ENCODE measurements at places on chromosomes 1 and 21.

- no peak for DNase-seq
Observed at GRCh38 chr1:35706846-35707600, 11.7 kb downstream of the C1orf216 start.

DNA sequence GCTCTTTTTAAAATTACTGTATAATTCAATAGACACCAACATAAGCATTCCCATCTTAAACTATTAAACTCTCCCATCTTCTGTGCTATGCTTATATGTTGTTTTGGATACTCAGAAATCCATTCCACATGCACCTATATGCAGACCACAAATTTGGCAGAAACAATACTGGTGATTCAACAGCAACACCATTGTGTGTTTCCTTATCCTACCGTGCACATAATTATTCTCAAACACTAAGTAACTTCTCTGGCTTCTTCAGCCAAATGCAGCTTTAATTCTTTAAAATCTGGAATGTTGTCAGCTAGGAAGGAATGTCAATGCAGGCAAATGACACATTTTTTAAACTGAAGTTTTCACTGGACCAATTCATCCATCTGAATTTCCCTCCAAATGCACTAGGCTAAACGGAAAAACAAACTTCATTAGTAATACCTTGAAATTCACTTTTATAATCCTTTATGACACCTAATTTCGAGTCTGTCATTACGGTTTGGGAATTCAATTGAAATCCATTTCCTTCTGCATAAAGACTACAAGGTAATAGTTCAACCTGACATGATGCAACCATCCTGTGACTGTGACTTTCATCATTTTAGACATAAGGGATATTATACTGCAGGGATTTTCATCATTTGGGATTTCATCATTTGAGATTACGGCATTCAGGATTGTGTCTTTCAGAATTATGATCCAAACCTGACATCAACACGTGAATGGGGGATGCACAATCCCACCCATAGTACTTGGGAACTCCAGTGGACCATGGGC, 308.5 kb downstream of the LTN1 start:
- DNase-seq = no peak

DNA sequence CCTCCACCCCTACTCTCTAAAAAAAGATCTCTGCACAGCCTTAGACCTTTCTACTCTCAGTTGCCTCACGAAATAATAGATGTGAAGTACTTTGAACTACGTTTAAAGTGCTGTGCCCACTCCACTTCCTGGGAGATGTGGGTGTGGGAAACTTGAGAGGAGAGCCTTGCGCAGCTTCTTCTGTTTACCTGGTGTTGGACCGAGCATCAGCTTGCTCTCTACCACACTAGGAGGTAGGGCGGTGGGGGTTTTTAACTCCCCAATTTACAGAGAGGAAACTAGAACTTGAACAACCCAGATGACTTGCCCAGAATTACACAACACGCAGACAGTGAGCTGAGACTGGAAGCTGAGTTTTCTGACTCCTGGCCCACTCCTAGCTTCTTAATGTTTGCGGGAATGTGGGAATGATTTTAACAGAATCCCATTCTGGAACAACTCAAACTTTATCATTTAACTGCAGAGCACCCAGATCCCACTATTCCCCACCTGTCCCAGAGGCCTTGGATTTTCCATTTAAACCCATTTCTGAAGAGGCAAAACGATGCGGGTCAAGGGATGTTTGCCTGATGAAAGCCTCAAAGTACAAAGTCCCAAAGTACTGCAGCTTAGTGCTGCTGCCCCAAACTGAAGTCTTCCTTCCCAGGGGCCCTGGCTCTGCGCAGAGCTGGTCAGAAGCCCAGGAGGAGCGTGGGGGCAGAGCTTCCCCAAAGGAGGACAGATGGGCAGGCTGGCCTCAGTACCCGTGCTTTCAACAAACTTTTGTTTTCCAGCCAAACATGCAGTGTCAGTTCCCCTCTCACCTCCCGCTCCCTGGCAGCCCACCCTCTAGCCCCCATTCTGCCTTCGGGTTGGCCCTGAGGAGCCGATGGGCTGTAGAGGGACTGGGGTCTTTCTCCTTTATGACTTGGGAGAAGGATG, 19.0 kb downstream of the BTG2 start:
- DNase-seq = no peak

DNA sequence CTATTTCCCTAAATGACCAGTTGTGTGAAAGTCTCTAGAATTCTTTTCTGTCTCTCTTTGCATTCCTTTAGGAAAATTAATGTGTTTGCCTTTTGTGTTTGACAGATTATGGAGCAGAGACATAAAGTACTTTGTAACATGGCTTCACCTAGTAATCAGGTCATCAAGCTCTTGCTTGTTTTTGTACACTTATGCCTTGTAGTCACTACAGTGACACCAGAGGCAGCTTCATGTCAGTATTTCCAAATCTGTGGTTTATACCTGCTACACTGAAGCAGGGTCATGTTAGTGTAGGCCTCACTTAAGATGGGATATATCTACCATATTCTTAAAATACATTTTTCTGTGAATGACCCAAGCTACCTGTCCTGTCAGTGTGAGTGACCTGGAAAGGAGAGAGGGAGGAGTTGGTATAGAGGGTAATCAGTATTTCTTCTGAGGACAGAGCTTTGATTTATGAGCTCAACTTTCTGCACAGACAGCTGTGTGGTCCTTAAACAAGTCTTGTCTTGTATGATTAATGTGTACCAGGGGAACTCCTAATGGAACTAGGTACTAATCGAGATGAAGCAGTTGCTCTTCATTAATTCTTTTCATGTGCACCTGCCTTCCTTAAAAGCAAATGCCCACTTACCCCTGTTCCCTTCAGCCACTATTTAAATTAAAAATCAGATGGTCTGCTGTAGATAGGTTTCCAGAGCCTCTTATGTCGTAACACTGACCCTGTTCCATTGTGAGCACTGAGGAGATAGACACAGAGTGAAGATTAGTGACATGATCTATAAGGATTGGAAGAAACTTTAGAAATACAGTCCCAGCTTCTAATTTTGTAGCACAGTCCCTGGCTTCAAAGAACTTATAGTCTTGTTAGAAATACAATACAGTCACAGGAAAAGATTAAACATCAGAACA, 45.7 kb downstream of the MACO1 start:
- DNase-seq = no peak

DNA sequence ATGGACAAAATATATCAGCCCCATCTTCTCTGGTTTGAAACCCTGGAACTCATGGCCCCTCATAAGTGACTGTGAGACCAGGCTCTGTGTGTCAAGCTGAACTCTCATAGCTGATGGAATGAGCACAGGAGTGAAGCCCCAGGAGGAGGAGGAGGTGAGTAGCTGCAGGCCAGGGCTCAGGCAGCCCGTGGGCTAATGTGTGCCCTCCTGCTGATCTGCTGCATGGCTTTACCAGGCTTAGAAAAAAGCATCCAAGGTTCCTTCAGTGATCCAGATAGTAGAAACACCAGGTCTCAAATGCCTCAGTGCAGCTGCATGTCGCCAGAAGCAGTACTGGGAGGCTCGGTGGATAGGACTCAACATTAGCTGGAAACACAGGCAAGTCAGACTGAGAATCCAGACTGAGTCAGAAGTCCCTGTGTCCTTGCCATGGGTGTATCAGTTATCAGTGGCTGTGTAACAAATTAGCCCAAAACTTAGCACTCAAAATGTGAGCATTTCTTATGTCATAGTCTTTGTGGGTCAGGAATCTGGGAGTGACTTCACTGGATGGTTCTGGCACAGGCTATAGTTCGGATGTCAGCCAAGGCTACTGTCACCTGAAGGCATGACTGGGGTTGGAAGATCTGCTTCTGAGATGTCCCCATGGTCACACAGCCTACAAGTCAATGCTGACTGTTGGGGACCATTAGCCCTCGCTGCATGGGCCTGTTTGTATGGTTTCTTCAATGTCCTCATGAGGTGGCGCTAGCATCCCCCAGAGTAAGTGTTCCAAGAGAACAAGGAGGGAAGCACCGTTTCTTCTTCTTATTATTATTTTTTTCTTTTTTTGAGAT, 255.4 kb upstream of the IRF2BP2 start:
- no peak for DNase-seq

DNA sequence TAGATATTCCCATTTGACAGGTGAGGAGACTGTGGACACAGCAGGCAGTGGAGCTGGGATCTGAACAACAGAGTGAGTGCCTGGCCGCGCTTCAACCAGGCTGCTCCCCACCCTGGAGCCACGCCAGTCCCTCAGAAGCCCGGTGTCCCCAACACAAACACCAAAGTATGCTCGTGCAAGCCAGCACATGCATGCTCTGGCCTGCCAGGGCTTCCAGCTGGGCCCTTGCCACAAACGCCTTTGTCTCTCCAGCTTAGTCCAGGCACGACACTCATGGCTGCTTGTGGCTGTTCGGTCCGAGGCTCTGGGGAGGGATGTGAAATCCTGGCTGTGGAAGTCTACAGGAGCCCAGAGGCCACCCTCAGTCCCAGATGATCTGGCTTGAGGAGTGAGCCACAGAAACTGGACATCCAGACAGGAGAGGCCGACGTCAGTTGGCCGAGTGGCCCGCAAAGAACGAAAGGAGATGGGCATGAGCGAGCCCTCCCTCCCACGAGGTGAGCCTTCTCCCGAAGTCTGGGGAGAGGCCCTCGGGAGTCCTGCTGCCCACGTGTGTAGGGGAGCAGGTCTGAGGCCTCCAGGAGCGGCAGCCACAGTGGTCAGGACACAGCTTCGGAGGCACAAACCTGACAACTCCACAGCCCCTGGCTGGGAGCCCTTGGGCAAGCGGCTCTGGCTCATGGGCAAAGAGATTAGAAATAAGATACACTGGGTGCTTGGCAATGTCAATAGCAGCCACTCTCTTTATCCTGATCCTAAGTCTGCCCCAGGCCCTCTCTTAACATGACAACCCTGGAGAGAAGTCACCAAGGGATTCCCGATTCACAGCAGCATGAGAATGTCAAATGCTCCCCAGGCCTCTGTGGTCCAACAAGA, 117.1 kb upstream of the IFFO2 start:
- no peak for DNase-seq

- no peak for DNase-seq
Observed at GRCh38 chr1:90512441-90512840, 204.7 kb downstream of the BARHL2 start.

DNA sequence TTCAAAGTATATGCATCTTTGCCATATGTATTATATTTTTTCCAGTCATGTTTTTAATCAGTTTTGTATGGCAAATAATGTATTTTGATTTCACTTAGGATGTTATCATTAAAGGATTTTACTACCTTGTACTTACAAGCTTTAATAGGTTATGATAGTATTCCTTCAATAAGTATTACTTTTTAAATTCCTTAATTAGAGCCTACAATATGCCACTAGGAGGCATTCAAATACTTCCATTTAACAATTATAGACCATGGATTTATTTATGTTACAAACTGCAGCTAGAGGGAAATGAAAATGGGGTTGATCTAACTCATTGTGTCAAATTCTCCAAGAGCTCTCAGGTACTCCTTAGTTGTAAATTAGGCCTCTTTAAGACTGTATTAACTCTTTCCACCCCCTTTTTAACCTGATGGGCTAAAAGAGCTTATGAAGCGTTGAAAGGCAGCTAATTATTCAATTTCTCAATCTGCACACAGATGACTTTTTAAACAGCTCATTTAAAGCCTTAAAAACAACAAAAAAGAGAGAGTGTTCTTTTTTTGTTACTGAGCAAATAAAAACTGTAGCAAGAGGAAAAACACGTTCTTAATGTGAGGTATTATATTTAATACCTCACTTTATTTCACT, 156.2 kb downstream of the DENND1B start:
- peak; percentile 41 for DNase-seq

- DNase-seq = no peak
Observed at GRCh38 chr1:151447696-151448095, 11.6 kb downstream of the POGZ start.

DNA sequence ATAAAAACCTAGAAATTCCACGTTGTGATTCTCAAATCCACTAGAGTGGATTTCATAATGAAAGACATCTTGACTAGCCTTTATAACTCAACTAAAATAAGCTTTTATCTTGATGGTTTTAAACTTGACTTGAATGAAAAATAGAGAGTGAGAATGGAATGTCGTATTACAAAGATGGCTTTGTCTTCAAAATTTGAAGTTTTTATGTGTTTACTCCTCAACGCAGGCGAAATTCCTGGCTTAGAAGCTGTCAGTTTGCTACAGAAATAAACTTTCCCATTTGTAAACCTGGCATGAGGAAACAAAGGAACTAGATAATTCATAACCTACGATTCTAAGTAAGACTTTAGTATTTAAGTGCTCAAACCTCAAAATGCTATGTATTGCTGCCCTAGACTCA, 90.0 kb upstream of the KRTAP19-8 start:
- DNase-seq = no peak

- DNase-seq = no peak
Observed at GRCh38 chr1:44543786-44544185, 130.5 kb downstream of the TMEM53 start.

GRCh38 chr1:10943991-10944730, 68.3 kb upstream of the TARDBP start:
- peak; percentile 13 for DNase-seq

DNA sequence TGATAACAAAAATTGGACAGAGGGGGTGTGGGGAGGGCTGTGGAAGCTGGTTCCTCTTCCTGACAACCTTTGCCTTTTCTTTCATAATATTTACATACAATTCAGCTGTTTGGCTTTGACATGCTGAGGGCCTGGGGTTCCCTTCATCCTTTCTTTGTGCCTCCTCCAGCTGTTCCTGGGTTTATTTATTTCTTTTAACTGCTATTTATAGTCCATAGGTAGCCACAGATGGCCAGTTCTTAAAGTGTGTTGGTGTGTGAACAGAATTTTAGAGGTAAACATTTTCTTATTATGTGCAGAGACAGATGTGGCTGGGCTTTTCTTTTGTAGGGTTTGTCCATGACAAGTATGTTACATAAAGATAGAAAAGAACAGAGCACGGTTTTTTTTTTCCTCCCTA, 34.1 kb upstream of the CNIH3 start:
- no peak for DNase-seq

- DNase-seq = no peak
Observed at GRCh38 chr1:226325178-226325577, 16.2 kb upstream of the LIN9 start.

DNA sequence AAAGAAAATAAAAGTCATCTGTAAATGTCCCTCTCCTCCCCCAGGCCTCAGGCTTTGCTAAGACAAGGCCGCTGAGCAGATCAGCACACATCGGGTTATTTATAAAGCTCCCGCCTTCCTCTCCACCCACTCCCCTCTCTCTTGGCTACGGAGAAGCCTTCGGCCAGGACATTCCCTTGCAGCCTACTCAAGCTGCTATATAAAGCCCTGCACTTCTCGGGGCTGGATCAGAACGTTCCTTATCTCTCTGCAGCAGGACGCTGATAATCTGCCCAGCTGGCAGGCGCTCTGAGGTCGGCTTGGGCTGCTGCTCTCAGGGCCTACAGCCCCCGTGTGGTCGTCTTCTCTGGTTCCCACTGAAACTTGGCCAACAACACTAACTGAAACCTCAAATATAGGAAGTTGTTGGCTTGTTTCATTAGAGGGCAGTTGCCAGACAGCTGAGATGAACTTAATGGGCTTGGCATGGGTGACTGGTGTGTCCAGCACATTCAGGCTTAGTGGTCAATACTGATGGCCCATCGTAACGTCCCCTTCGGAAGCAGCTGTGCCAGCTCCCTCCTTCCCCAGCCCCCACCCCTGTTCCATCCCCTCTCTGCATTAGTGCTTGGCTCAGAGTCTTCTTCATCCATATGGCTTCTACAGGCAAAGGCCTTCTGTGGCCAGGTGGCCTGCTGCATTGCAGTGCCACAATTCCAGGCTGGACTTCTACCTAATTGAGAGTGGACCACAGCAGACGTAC, 64.6 kb downstream of the IER5 start:
- no peak for DNase-seq
